ENCODE measurements at places on chromosomes 5 and 9.

DNA sequence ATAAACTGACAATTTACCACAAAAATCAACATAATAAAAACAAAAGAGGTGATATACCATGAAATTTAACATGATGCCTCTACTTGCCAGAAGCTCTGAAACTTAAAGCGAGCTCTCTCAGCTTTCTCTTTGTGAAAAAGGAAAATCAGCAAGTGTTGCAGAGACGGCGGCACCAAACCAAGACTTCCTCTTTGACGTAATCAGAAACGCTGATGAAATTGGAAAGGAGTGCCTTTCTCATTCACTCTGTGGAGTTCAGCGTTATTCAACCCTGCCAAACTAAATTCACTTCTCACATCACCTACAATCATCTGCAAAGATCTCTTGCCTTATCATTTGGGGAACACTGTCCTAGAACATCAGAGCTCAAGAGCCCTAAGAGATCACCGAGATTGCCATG, 32.2 kb downstream of the ANXA6 start:
- no peak for DNase-seq

DNA sequence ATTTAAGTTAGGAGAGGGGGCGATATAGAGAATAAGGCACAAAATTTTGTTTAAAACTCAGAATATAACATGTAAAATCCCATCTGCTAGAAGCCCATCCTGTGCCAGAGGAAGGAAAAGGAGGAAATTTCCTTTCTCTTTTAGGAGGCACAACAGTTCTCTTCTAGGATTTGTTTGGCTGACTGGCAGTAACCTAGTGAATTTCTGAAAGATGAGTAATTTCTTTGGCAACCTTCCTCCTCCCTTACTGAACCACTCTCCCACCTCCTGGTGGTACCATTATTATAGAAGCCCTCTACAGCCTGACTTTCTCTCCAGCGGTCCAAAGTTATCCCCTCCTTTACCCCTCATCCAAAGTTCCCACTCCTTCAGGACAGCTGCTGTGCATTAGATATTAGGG, 18.3 kb downstream of the MOCS2 start:
- DNase-seq: peak; percentile 76

DNA sequence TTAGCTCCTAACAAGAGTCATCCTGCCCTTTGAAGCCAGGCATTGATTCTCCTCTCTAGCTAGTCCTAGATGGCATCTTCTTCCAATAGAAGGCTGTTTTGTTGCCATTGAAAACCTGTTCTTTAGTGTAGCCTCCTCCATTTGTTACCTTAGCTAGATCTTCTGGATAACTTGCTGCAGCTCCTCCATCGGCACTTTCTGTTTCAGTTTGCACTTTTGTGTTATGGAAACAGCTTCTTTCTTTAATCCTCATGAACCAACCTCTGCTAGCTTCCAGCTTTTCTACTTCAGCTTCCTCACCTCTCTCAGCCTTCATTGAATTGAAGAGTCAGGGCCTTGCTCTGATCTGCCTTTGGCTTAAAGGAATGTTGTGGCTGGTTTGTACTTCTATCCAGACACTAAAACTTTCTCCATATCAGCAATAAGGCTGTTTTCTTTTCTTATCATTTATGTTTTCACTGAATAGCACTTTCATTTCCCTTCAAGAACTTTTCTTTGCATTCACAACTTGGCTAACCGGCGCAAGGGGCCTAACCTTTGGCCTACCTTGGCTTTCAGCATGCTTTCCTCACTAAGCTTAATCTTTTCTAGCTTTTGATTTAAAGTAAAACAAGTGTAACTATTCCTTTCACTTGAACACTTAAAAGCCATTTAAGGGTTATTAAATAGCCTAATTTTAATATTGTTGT, 166.5 kb upstream of the SLC12A2 start:
- no peak for DNase-seq

DNA sequence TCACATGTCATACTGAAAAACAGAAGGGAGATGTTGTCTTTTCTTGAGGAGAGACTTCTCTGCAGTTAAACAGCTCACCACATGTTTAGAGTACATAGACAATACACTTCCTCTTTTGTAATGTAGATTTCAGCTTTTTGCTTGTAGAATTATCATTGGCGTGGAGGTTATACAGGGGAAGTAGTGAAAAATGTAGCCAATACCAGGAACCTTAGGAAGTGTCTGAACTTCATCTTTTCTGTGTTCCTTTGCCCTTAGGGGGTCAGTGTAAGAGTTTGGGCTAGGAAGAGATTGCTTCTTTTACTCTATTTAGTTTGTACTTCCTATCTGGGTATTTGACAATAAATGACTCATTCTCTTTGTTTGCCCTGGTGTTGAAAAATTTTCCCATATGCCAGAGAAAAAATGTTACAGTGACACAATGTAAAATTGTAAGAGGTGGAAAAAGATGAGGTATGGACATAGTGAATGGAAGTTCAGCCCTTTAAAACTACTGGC, 21.0 kb upstream of the CDKN2B start:
- DNase-seq: peak; percentile 84

DNA sequence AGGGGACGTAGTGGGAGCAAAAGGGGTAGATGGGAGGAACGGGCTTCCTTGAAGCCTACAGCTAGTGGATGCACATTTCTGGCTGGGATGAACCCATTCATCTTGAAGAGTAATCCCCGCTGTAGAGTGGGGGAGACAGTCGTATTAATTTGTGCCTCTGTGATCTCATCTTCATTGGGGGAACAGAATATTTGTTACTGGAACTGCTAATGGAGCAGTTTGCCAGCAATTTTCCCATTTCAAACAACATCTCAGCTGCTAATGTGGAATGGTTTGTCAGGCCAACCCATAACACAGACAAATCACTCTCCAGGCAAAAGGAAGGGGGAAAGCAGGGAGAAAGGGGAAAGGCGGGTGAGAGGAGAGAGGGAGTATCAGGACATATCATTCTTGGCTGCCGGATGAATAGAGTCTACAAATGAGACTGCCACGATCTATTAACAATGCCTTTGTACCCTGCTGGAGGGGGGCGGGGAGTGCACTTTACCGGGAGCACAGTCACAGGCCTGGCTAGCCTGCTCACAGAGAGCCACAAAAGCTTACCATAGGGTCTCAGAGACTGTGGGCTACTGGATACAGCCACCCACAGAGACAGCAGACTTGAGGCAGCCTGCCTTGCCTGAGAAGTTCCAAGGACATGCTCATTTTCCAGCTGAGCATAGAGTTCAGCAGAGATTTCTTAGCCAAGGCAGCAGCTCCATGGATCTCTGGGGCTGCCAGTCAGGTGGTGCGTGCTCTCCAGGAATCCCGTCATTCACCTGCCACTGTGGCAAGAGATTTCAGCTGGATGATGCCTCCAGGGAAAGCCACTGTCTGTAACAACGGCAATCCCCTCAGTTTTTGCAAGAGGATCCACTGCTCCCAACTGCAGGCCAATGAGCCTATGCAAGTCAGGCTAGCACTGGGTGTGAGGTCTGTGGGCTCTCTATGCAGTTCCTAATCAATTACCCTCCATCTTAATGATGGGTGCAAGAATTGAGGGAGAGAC, 217.7 kb upstream of the PANK3 start:
- DNase-seq: no peak

Data from RPMI7951 (cell line).